AG04449 (cell line): ENCODE measurements at places on chromosomes 3 and 15.

DNA sequence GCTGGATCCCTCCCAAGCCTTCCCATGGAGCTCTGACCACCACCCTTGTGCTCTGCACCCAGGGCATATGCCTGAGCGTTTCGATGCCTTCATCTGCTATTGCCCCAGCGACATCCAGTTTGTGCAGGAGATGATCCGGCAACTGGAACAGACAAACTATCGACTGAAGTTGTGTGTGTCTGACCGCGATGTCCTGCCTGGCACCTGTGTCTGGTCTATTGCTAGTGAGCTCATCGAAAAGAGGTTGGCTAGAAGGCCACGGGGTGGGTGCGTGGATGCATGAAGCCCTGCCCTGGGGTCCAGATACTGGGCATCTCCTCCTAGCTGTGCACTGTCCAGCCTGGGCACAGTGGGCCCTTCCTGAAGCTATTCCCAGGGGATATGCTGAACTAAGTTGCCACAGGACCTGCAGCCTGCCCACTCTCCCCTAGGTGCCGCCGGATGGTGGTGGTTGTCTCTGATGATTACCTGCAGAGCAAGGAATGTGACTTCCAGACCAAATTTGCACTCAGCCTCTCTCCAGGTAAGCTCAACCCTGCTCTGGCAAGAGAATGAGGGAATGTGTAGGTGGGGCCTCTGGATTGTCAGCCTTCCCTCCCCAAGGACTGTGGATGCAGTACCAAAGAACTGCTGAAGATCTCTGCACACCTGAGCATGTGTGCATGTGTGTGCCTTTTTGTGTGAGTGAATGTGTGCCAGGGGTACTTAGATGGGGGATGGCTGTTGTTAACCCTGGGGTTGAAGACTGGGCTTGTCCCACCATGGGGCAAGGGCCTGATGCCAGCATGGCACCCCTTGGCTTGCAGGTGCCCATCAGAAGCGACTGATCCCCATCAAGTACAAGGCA is 2.1 kb downstream of the MYD88 start:
- DNase-seq: no peak

GRCh38 chr3:22759636-22760310 is 443.4 kb upstream of the UBE2E2 start:
- no peak for DNase-seq

DNA sequence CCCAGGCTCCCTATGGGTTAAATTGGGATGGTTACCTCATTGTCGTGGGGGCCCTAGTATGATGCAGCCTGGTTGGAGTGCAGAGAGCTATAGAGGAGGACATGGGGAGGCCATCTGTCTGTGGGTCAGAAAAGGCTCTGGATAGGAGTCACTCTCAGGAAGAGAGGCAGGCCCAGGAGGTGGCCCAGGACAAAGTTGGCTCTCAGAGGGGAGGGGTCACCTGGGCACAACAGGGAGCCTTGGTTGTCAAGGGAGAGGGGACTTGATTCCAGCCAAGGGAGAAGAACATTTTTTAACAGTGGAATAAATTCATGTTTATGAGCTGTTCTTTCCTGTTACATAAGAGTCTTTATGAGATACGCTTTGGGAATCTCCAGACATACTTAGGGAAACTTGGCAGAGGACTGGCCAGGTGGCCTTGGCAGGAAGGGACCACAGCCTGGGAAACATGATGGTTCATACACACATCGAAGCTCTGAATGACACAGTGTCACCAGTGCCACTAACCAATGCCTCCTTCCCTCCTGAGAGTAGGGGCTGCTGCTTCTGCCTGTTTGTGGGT is 27.5 kb upstream of the LCTL start:
- DNase-seq: no peak

- no peak for DNase-seq
Measured at GRCh38 chr3:44337248-44337785, 1.2 kb upstream of the TCAIM start.

- DNase-seq: no peak
Measured at GRCh38 chr3:60788185-60788584, 463.1 kb downstream of the FHIT start.

GRCh38 chr3:197784019-197784585 is 7.0 kb upstream of the LRCH3 start:
- DNase-seq: no peak

- DNase-seq: no peak
Measured at GRCh38 chr15:25249236-25250010, 189.4 kb downstream of the UBE3A start.

DNA sequence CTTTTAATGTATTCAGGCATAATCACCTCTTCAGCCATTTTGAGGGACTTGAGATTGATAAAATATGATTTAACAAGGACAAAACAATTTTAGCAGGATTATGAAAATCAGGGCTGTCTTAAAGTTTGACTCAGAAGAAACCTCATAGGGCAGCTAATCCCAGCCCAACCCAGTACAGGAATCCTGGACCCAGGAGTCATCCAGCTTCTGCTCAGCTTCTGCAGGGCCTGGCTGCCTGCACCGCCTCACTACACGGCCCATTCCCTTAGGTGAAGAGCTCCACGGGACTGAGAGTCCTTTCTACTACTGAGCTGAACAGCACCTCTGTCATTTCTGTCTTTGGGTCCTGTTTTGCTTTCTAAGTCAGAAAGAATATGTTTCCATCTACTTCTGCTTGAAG is 37.5 kb downstream of the ARHGAP31 start:
- DNase-seq: no peak

GRCh38 chr3:178703268-178703975 is 167.2 kb downstream of the KCNMB2 start:
- peak; percentile 54 for DNase-seq

DNA sequence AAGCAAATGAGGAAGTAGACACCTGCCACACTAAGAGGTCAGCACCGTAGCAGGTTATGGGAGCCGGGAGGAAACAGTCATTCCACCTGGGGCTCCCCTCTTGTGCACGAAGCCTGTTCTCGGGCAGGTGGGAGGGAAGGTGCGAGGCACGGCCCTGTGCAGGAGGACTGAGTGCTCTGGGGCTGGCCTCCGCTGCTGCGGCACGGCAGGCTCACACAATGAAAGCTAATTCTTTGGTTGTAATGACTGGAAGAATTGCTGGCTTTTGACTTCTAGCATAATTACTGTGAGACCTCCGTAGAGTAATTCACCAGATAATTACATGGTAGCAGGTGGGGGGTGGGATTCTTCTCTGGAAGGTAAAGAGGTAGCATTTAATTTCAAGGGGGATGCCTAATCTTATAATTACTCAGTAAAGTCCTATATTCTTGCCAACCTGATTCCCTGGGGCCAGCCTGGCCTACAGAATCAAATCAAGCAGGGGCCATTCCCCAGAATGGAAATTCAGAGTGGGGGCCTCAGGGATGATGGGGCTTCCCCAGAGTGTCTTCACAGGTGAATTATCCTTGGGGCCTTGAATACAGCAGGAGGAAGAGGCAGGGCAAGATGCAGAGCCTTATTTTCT is 129.1 kb downstream of the TPRA1 start:
- no peak for DNase-seq

GRCh38 chr3:171829841-171830517 is 13.2 kb upstream of the TMEM212 start:
- DNase-seq: no peak

DNA sequence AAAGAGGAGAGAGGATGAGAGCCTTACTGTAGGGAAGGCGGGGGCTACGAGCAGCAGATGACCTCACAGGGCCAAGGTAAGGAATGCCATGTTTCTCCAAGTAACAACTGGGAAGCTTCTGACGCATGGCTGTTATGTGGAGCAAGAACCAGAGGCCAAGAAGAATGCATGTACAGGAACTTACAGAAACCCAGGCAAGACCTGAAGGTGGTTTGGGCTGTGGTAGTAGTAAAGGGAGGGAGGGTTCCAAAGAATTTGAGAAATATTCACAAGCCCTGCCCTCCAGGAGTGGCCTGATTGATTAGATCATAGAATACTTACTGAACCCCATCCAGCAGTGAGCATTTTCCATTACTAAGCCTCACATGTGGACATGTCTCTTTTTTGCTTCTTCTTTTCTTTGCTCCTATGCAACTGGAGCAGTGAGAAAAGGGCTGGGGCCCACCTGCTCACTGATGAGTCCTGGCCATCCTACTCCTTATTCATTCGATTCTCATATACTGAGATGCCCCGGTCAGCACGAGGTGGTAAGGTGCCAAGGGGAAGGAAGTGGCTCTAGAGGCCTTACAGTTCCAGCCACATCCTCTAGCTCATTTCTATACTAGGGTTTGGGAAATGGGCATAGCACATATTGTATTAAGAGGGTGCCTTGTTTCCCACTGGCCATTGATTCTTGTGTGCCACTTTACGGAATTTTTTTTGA is 8.3 kb upstream of the SLC12A8 start:
- no peak for DNase-seq

DNA sequence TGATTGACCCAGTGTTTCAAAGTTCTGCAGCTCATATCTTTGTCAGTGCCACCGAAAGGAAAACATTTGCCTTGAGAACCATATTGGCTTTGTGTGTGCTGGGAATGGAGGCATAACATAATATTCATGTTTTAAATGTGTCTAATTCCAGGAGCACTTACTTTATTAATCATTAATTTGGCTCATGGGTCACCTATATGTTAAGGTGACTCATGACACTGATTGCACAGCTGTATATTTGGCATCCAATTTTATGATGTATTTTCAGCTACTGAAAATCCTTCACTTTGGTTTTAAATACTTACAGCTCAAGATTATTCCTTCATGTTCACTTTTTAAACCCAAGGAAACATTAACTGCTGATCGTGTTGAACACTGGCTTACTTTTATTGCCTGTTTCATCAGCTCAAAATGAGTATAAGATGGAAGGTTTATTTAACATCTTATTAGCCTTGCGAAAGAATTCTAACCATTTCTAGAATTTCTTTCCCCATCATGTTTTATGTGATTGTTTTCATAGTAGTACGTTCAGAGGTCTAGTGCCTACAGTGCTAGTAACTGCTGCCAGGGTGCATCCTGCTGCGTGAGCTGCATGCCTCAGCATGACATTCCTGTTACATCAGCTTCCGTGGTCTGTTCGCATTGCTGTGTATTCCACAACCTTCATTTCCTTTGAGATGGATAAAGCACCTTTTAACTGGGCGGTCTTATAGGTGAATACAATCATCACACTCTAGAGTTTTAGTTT is 63.7 kb downstream of the LRCH3 start:
- peak; percentile 99 for DNase-seq

- DNase-seq: no peak
Measured at GRCh38 chr3:84877092-84877491, 81.7 kb upstream of the CADM2 start.

- DNase-seq: no peak
Measured at GRCh38 chr3:170278627-170279026, 56.4 kb downstream of the PRKCI start.

- no peak for DNase-seq
Measured at GRCh38 chr3:142962520-142963233, 797 bp downstream of the PAQR9 start.

- DNase-seq: no peak
Measured at GRCh38 chr15:58715266-58715917, 34.1 kb downstream of the ADAM10 start.

DNA sequence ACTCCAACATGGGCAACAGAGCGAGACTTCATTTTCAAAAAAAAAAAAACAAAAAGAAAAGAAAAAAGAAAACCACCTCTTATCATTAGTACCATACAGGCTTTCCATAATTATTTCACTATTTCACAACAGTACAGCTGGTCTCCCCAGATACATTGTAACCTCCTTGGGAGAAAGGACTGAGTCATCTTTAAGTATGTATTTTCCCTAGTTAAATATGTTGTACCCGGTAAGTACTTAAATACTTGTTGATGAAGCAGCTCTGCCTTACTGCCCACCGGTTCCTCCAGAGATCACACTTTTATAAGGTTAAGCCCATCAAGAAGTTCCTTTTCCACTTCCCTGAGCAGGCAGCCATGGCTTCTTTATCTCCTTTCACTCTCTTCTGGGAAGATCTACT is 789.5 kb upstream of the CFAP20DC start:
- DNase-seq: peak; percentile 34

GRCh38 chr3:32575451-32576113 is 4.9 kb upstream of the DYNC1LI1 start:
- DNase-seq: no peak

GRCh38 chr15:53404930-53405493 is 354.5 kb downstream of the WDR72 start:
- DNase-seq: no peak

DNA sequence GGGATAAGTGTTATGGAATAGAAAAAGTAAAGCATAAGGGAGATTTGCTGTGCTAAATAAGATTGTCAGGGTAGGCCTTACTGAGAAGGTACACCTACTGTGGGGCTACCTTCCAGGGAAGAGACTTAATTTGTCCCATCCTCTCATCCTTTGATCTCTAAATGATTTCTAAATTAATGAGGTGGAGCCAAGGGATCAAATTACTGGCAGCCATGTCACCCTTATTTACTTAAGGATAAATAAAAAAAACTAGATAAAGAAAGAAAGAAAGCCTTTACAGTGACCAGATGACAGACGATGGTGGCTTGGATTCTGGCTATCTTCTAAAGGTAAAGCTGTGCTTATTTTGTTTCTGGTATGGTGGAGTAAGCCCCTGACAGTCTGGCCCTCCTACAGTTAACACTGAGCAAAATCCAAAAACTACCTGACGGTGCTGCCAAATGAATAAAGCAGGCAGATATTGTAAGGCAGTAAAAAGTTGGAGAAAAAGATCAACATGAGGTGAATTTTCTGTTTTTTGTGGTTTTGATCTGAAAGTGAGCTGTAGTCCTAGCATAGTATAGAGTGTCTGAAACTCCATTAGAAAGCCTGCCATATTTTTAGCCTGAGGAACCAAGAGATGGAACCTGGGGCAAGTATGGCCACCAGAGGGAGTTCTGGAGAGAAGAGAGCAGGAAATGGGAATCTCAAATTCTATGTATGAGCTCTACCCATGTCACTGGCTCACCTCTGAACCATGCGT is 285.1 kb upstream of the MANF start:
- DNase-seq: peak; percentile 4

DNA sequence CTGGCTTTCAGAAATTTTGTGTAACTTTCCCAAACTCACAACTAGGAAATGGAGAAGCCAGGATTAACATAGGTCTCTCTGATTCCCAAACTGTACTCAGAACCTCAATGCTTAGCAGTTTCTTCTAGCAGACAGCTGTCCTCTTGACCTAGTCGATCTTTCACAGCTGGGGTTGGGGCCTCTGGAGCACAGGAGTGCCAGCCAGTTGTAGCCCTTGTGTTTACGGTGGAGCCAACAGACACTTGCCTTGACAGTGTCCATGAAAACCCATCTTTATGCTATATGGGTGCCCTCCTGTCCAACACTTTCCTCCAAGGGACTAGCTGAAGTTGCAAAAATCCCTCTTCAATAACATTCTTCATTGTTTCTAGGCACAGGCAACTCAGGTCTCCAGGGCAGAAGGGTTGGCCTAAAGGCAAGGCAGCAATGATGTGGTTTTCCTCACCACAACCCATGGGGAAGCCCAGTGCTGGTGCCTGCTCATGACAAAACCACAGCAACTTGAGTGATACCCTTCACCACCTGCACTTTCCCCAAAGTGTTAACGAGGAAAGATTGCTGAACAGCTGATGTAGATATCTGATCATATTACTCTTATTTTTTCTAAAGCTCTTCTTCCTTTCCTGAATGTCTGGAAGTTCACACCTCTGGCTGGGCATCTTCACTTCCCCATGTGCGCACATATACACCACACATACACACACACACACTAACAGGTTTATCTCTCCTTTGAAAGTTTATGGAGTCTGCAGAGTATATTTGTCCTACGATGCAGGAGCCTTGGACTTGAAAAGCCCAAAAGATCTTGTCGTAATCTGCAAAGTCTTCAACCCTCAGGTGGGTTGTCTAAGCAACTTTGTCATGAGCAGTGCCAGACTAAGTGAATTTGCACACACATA is 11.0 kb upstream of the KNG1 start:
- no peak for DNase-seq
